ENCODE measurements at places on chromosomes 6 and 20. TPM values are rescaled to one million over a fixed set of nuclear protein-coding genes. Genes with fewer than 3 reads are reported as not detected.

PXT1 gene
- 0.11 TPM for total RNA-seq

CTCFL gene
- 0.09 TPM for total RNA-seq

PPP1R3G gene
- total RNA-seq: 0.35 TPM

TGM3 gene
- 0.15 TPM for total RNA-seq

NNAT gene
- total RNA-seq: not detected

- no peaks in the 10 kb centered on the region for H3K4me1 ChIP-seq
- H3K27me3 ChIP-seq: no peaks in the 10 kb centered on the region
- no peaks in the 10 kb centered on the region for H3K36me3 ChIP-seq
- H3K4me3 ChIP-seq: no peak overlapping the region
- DNase-seq: no peak
Observed at GRCh38 chr6:105223242-105223641, 43.4 kb upstream of the POPDC3 start.

- H3K27me3 ChIP-seq: no peaks in the 10 kb centered on the region
- H3K4me1 ChIP-seq: no peaks in the 10 kb centered on the region
- no peaks in the 10 kb centered on the region for H3K36me3 ChIP-seq
- no peak overlapping the region for H3K4me3 ChIP-seq
- H3K27ac ChIP-seq: no peak overlapping the region
Observed at GRCh38 chr6:87066449-87067333, 28.2 kb downstream of the CGA start.

GRCh38 chr6:25178336-25179035 is 100.7 kb upstream of the CARMIL1 start:
- no peaks in the 10 kb centered on the region for H3K36me3 ChIP-seq
- H3K27me3 ChIP-seq: no peaks in the 10 kb centered on the region
- DNase-seq: no peak
- H3K4me1 ChIP-seq: no peaks in the 10 kb centered on the region

DNA sequence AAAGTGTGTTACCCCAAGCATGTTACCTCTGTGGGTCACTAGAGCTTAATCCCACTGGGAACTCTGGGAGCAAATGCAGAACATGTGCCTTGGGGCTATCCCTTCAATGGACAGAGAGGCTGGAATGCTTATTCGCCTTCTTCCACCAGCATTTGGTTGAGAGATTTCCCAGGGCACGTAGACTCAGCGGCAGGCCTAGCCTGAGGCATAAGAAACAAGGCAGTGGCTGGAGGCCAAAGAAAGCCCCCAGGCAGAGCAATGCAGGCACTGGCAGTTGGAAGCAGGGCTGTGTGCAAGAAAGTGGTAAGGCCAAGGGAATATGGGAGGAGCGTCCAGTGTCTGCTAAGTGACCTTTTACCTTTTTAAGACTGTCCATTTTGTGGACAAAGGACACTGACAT is 114.0 kb upstream of the FLRT3 start:
- H3K27me3 ChIP-seq: no peaks in the 10 kb centered on the region
- DNase-seq: no peak
- H3K4me1 ChIP-seq: no peaks in the 10 kb centered on the region
- no peak overlapping the region for H3K27ac ChIP-seq
- no peaks in the 10 kb centered on the region for H3K36me3 ChIP-seq

GRCh38 chr6:149723771-149724417 is 6.0 kb upstream of the LATS1 start:
- H3K4me3 ChIP-seq: no peak overlapping the region
- H3K27ac ChIP-seq: no peak overlapping the region
- DNase-seq: no peak
- H3K27me3 ChIP-seq: no peaks in the 10 kb centered on the region

DNA sequence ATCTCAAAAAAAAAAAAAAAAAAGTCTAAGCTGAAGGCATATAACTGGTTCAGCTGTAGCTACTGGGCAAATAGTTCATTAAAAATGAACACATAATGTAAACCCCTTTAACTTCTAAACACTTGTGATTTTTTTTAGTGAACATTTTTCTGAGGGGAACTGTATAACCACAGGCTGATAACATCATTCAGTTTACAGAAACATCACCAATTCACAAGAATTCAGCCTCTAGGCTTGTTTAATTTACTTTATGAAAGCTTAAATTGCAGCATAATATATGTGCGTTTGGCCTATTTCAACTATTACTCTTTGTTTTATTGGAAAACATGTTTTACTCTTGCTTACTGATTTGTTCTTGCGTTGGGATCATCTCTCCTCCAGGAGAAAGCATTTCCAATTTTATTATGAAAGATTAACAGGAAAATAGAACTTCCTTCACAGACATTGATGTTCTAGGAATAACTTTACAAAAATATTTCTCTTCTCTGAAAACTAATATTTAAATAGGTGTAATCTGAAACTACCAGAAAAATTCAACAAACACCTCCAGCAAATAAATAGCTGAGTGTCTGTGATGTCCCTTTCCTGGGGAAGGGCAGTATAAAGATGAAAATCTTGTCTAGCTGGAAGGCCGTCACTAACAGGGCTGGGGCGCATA is 284.5 kb downstream of the UST start:
- no peaks in the 10 kb centered on the region for H3K27me3 ChIP-seq
- H3K4me1 ChIP-seq: no peaks in the 10 kb centered on the region
- no peaks in the 10 kb centered on the region for H3K36me3 ChIP-seq
- H3K4me3 ChIP-seq: no peak overlapping the region
- DNase-seq: no peak

GRCh38 chr6:22238861-22239260 is 58.0 kb downstream of the PRL start:
- DNase-seq: no peak
- no peaks in the 10 kb centered on the region for H3K27me3 ChIP-seq
- no peaks in the 10 kb centered on the region for H3K36me3 ChIP-seq
- H3K4me3 ChIP-seq: no peak overlapping the region
- no peaks in the 10 kb centered on the region for H3K4me1 ChIP-seq
- H3K27ac ChIP-seq: no peak overlapping the region

DNA sequence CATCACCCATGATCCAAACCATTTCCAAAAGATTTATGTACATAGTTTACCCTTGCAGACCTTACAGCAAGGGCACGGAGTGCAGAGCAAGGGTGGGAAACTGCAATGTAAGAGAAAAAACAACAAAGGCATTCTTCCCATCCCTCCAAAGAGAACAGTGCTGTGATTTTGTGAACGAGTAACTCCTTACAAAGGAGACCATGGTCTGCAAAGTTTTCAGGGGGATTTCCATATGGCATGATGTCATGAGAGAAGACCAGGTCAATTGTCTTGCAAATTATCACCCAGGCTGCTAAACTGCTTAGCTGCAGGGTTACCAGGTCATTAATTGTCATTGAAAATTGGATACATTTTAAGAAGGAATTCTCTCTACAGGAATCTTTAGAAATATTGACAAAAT is 58.3 kb downstream of the LAMP5 start:
- H3K4me3 ChIP-seq: no peak overlapping the region
- H3K27ac ChIP-seq: no peak overlapping the region
- no peak for DNase-seq
- H3K27me3 ChIP-seq: no peaks in the 10 kb centered on the region
- H3K36me3 ChIP-seq: no peaks in the 10 kb centered on the region

DNA sequence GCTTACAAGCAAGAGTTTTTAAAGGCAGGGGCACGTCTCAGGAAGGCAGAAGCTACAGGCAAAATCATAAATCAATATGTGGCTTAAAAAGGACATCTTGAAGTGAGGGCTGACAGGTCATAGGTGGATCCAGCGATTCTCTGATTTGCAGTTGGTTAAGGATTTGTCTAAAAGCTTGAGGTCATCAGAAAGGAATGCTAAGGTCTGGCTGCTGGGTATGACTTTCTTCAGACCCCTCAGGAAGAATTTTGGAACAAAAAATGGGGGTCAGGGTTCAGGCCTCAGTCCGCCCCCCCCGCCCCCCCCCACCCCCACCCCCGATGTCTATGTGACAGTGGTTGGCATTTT is 261.9 kb downstream of the CDH4 start:
- H3K4me1 ChIP-seq: no peaks in the 10 kb centered on the region
- H3K4me3 ChIP-seq: no peak overlapping the region
- no peak for DNase-seq
- no peak overlapping the region for H3K27ac ChIP-seq
- H3K27me3 ChIP-seq: no peaks in the 10 kb centered on the region
- no peaks in the 10 kb centered on the region for H3K36me3 ChIP-seq

DNA sequence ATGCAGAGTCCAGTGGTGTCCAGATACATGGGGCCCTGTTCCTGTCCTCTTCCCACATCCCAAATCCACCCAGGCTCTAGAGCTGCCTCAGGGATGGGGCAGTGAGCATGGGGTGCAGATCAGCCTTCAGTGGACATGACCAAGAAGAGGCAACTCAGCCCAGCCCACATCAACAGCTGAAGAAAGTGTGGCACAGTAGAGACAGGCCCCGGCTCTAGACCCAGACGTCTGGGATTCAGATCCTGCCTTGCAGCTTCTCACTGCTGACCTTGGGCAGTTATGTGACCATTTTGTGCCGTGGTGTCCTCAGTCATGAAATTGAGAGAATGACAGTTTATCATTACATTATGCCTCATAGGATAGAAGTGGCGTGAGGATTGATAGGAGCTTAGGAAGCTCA is 54.6 kb upstream of the CST7 start:
- H3K36me3 ChIP-seq: no peaks in the 10 kb centered on the region
- no peaks in the 10 kb centered on the region for H3K4me1 ChIP-seq
- no peak overlapping the region for H3K4me3 ChIP-seq
- no peaks in the 10 kb centered on the region for H3K27me3 ChIP-seq
- DNase-seq: no peak

DNA sequence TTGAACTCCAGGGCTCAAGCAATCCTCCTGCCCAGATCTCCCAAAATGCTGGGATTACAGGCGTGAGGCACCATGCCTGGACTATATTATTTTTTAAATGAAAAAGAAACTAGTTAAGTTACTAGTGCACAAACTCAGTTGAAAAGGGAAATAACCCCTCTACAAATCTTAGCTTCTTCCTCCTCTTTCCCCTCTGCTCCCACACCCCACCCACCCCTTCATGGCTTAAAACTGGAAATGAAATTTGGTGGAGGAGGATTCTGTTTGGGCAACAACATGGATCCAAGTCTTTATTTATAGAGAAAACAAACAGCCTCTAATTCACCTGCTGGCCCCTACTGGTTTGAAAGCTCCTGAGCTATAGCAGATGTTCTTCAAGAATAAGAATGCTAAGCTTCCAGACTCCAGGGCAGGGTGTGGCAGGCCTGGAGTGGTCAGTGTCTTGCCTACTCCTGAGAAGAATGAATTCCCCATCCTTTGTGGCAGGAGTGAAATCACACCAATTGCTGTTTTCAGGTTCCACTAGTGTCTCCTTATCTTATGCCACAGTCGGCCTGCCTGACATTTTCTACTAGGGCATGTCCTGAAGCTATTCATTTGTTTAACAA is 73.5 kb downstream of the ZFP64 start:
- H3K27ac ChIP-seq: no peak overlapping the region
- H3K4me3 ChIP-seq: no peak overlapping the region
- no peaks in the 10 kb centered on the region for H3K4me1 ChIP-seq
- DNase-seq: no peak

DNA sequence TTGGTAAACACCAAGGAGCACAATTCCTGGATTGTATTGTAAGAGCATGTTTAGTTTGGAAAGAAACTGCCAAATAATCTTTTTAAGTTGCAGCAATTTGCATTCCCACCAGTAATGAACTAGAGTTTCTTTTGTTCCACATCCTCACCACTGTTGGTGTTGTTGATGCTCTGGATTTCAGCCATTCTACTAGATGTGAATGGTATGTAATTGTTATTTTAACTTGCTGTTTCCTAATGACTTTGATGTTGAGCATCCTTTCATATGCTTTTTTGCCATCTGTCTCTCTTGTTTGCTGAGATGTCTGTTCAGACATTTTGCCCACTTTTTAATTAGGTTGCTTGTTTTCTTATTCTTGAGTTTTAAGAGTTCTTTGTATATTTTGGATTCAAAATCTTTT is 1654.1 kb downstream of the GRIK2 start:
- H3K27ac ChIP-seq: no peak overlapping the region
- no peaks in the 10 kb centered on the region for H3K36me3 ChIP-seq
- H3K27me3 ChIP-seq: no peaks in the 10 kb centered on the region
- DNase-seq: no peak
- no peaks in the 10 kb centered on the region for H3K4me1 ChIP-seq

DNA sequence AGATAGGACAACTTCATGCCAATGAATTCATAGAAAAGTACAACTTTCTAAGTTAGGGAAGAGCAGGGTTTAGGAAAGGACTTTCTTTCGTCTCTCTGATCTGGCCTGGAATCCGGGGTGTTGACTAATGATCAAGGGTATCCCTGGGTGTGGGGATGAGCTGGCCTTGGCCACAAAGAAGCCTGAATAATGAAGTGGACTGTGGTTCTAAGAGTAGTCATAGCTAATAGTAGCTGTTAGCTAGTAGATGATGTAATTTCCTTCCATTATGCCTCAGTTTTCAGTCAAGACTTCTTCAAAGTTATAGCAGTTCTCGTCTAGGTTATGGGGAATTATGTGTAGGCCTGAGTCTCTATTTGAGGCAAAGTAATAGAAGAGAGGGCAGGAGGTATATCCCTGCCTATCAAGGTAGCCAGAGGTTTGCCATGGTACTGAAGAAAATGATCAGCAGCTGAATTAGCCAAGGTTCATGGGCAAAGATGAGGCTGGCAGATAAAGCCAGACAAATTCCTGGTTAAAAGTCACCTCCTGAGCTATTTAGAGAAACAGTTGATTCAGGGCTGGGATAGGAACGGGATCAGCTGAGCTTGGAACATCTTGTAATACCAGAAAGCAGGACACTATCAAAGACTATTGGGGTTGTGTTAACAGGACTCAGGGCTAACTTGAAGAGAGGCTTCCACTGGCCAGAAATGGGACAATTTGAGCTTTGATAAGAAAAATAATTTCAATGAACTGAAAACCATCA is 18.7 kb upstream of the TRPC4AP start:
- H3K4me1 ChIP-seq: no peaks in the 10 kb centered on the region
- H3K27me3 ChIP-seq: no peaks in the 10 kb centered on the region
- H3K27ac ChIP-seq: no peak overlapping the region
- no peak overlapping the region for H3K4me3 ChIP-seq

- no peaks in the 10 kb centered on the region for H3K27me3 ChIP-seq
- no peaks in the 10 kb centered on the region for H3K36me3 ChIP-seq
- H3K4me3 ChIP-seq: no peak overlapping the region
Observed at GRCh38 chr6:99951016-99951805, 42.8 kb downstream of the MCHR2 start.
